HepG2 (cell line): ENCODE measurements at places on chromosomes 7 and 10. TPM values are rescaled to one million over a fixed set of nuclear protein-coding genes. Genes with fewer than 3 reads are reported as not detected.

- no peak for DNase-seq
- no peaks in the 10 kb centered on the region for H3K36me3 ChIP-seq
- no peak overlapping the region for H3K27ac ChIP-seq
- H3K4me1 ChIP-seq: peaks cover 42% of the 10 kb centered on the region
Observed at GRCh38 chr7:98870807-98871491, 1.1 kb upstream of the TMEM130 start.

The MMD2 gene
- not detected in 2 replicates for total RNA-seq

- no peak for DNase-seq
- H3K4me3 ChIP-seq: no peak overlapping the region
- no peaks in the 10 kb centered on the region for H3K36me3 ChIP-seq
Observed at GRCh38 chr10:93384006-93384405, 98.1 kb downstream of the MYOF start.

The FRMPD2 gene
- 0.76 and 1.3 TPM in 2 replicates for total RNA-seq

The ACBD7 gene
- total RNA-seq: 2.6 and 4.0 TPM in 2 replicates

The DRGX gene
- not detected in 2 replicates for total RNA-seq

- no peaks in the 10 kb centered on the region for H3K36me3 ChIP-seq
- no peak for DNase-seq
- no peak overlapping the region for H3K4me3 ChIP-seq
- no peak overlapping the region for H3K27ac ChIP-seq
- H3K27me3 ChIP-seq: peaks cover 3% of the 10 kb centered on the region; the same call in 1 of the 3 replicates
Observed at GRCh38 chr10:42646687-42647640, 8.6 kb upstream of the ZNF33B start.

The GSTO2 gene
- total RNA-seq: 2.1 and 3.4 TPM in 2 replicates

The MUC12 gene
- not detected in 2 replicates for total RNA-seq

DNA sequence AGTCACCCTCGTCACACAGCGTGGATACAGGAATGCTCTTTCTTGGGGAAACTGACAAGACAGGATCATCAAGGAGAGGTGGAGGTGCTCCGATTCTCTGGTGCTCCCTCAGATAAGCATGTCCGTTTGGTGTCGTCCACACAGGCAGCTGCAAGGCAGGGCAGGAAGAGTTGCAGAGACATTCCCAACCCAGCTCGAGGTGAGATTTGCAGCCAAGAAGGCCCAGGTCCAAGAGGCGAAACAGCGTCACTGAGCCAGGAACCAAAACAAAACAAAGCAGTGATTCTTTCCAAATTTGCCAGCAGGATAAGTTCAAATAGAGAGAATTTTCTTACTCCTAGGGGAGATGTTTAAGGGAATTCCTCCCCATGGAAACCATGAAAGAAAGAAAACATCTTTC is 386.5 kb upstream of the PFKP start:
- H3K27ac ChIP-seq: no peak overlapping the region
- H3K4me1 ChIP-seq: no peaks in the 10 kb centered on the region
- H3K27me3 ChIP-seq: peaks cover 6% of the 10 kb centered on the region; the same call in 1 of the 3 replicates
- no peaks in the 10 kb centered on the region for H3K36me3 ChIP-seq
- no peak for DNase-seq
- H3K4me3 ChIP-seq: no peak overlapping the region

The ASIC3 gene
- not detected in 2 replicates for total RNA-seq

- no peak for DNase-seq
- H3K4me3 ChIP-seq: no peak overlapping the region
- H3K27me3 ChIP-seq: no peaks in the 10 kb centered on the region
- no peaks in the 10 kb centered on the region for H3K4me1 ChIP-seq
Observed at GRCh38 chr10:125411724-125412123, 251.4 kb upstream of the CTBP2 start.

The NUDT1 gene
- total RNA-seq: 26.8 and 32.7 TPM in 2 replicates

GRCh38 chr10:116241642-116242410 is 31.2 kb downstream of the GFRA1 start:
- H3K36me3 ChIP-seq: no peaks in the 10 kb centered on the region
- H3K27ac ChIP-seq: no peak overlapping the region
- no peaks in the 10 kb centered on the region for H3K27me3 ChIP-seq
- DNase-seq: no peak
- H3K4me1 ChIP-seq: no peaks in the 10 kb centered on the region

The TMEM184A gene
- total RNA-seq: 3.1 and 9.5 TPM in 2 replicates

DNA sequence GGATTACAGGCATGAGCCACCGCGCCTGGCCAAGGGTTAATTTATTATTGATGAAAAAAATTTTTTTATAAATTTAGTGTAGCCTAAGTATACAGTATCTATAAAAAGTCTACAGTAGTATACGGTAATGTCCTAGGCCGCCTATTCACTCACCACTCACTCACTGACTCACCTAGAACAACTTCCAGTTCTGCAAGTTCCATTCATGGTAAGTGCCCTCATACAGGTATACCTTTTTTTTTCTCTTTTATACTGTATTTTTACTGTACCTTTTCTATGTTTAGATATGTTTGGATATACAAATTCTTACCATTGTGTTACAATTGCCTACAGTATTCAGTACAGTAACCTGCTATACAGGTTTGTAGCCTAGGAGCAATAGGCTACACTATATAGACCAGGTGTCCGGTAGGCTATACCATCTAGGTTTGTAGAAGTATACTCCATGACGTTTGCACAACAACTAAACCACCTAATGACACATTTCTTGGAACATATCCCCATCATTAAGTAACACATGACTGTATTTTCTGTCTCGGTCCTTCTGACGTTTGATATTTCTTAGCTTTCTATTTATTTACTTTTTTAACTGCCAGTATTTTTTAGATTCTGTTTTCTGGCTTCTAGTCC is 23.4 kb downstream of the IRF5 start:
- H3K27ac ChIP-seq: no peak overlapping the region
- H3K36me3 ChIP-seq: peaks cover 11% of the 10 kb centered on the region
- H3K4me1 ChIP-seq: no peaks in the 10 kb centered on the region
- no peak overlapping the region for H3K4me3 ChIP-seq
- no peak for DNase-seq
- H3K27me3 ChIP-seq: no peaks in the 10 kb centered on the region

The BICC1 gene
- 0.15 and 0.18 TPM in 2 replicates for total RNA-seq

- DNase-seq: no peak
- no peak overlapping the region for H3K27ac ChIP-seq
- H3K4me3 ChIP-seq: no peak overlapping the region
- no peaks in the 10 kb centered on the region for H3K36me3 ChIP-seq
- peaks cover 7% of the 10 kb centered on the region; the same call in 1 of the 3 replicates for H3K27me3 ChIP-seq
Observed at GRCh38 chr7:93039786-93040185, 78.0 kb downstream of the SAMD9 start.

The PDE6C gene
- total RNA-seq: 0.39 and 0.64 TPM in 2 replicates

GRCh38 chr10:29668628-29669027 is 33.9 kb upstream of the SVIL start:
- H3K36me3 ChIP-seq: no peaks in the 10 kb centered on the region
- H3K4me1 ChIP-seq: no peaks in the 10 kb centered on the region
- no peak overlapping the region for H3K27ac ChIP-seq

GRCh38 chr10:123424537-123424936 is 241.6 kb upstream of the GPR26 start:
- no peaks in the 10 kb centered on the region for H3K36me3 ChIP-seq
- H3K27ac ChIP-seq: no peak overlapping the region
- no peak for DNase-seq
- peaks cover 21% of the 10 kb centered on the region for H3K4me1 ChIP-seq
- H3K4me3 ChIP-seq: no peak overlapping the region
